ENCODE measurements at places on chromosomes 7 and 10.
A peak's percentile ranks its signal among the peaks of the same experiment; 100 is the strongest.

DNA sequence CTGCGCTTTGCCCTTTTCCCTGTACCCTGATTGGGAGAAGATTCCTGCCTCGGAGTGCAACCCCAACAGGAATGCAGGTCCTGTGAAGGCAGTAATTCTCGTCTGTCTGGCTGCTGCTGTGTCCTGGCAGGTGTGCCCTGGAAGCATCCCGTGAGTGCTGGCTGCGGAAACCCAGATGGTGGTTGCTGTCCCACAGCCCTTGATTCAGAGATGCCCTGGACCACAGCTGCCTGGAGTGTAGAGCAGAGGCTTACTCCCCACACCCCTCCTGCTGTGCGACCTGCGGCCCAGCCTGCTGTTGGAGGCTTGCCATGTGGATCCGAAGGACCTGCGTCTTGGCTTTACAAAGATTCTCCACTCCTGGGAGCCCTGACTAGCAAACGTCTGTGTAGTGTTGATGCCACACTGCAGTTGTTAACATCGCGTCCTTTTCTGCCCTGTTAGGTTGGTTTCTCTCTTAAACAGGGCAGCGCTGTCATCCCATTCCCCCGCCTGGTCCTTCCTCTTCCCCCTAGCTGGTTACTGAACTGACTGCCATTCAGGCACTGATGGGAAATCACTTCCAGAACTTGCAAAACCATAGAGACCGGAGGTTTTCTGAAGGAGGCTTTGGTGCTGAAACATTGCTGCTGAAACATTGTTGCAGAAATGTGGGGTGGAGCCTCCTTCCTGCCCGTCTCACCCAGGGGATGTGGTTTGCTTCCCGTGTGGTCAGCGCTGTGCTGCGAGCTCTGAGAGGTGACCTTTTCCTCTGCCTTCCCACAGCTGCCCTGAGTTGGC lies 53.3 kb downstream of the DNAJB6 start:
- no peak for DNase-seq

- no peak for DNase-seq
Measured at GRCh38 chr10:48711830-48712229, 27.2 kb downstream of the WDFY4 start.

GRCh38 chr7:11193888-11194287 lies 220.2 kb downstream of the PHF14 start:
- peak; percentile 78 for DNase-seq

DNA sequence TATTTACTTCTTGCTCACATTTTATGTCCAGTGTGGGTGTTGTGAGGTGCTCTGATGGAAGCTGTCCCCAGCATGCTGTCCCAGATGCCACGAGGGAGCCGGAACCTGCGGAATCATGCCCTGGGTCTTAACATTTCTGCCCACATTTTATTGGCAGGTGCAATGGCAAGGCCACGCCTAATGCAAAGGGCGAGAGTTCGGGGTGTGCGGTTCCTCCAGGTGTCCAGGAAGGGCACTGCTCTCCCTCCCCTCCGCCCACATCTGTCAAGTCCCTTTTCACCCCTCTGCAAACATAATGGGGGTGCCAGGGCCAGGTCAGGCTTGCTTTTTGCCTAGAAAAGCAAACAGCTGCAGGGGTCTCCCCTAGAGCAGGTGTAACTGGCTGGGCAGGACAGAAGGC lies 16.4 kb downstream of the PDAP1 start:
- DNase-seq, result no peak

DNA sequence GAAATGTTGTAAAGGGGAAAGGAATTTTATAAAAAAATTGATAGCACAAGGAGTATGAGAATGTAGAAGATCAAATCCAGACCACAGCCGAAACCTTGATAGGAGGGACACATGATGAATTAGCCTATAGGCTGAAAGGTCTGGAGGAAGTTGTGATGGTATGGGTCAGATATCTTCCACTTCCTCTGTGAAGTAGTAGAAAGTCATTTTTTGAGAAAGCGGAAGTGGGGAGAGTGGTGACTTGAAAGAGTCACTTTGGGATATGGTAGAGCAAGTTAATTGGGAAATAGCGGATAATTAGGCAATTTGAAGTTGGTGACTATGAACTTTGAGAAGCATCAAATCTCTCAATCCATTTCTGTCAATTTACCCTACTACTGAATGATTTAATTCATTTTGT lies 99.4 kb downstream of the GRM8 start:
- no peak for DNase-seq

GRCh38 chr10:3409928-3410327 lies 237.3 kb upstream of the PITRM1 start:
- DNase-seq, result no peak
